ENCODE measurements at places on chromosomes 6 and 20.

GRCh38 chr6:28766426-28766825 is 157.4 kb downstream of the TRIM27 start:
- DNase-seq, result no peak

GRCh38 chr6:41077536-41077935 is 4.8 kb downstream of the NFYA start:
- DNase-seq, result no peak

DNA sequence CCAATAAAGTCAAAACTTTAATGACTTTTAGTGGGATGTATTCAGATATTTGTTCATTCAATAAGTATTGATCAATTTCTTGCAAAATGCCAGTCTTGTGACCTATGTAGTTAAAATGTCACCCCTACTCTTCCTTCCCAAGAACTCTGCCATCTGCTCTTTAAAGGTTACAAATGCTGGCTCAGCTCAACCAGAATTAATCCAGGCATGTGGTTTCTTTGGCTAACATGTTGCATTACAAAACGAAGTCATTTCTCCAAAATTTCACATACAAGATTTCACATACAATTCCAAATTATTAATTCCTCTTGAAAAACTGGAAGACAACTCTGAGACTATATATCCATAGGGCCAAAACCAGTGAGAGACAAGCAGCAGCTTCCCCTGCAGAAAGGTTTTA is 395.7 kb downstream of the PRKN start:
- DNase-seq, result no peak

DNA sequence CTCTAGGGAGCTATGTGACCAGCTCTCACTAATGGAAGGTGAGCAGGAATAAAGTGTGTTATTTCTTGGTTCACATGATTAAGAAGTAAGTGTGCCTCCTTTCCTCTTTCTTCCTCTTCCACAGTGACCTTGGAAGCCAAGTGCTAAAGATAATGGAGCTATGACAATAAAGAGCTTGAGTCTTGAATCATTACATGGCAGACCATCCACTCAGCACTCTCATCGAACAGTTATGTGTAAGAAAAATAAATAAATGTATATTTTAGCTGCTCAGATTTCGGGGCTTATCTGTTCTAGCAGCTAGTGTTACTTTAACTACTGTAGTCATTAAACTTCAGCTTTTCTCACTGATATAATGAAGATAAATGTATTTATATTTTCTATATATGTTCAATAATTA is 72.9 kb downstream of the HDGFL1 start:
- no peak for DNase-seq

GRCh38 chr20:58746620-58747019 is 54.0 kb downstream of the NPEPL1 start:
- DNase-seq, result no peak

DNA sequence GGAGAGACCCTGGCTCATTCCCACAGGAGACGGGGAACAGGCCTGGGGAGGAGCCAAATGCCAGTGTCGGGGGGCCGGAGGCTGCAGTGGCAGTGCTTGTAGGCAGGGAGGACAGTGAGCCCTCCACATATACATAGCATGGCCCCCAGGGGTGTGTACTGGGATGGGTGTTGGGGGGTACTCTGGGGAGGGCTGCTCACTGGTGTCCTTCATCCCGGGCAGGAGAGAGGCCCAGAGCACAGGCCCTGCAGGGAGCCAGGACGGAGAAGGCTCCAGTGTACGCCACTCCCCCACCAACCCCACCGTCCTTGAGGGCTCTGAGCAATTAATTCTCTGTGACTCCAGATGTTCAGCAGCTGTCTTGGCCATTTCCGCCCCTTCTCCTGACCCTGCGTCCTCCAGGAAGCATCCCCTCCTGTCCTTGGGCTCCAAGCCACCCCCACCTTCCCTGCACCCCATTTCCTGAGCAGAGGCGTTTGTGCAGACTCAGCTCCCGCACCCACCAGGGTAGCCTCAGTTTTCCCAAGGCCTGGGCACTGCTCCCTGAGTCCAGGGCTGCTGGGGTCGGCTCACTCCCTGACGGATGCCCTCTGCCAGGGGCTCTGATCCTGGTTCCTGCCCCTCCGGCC is 3.4 kb upstream of the ABHD16B start:
- DNase-seq, result no peak

DNA sequence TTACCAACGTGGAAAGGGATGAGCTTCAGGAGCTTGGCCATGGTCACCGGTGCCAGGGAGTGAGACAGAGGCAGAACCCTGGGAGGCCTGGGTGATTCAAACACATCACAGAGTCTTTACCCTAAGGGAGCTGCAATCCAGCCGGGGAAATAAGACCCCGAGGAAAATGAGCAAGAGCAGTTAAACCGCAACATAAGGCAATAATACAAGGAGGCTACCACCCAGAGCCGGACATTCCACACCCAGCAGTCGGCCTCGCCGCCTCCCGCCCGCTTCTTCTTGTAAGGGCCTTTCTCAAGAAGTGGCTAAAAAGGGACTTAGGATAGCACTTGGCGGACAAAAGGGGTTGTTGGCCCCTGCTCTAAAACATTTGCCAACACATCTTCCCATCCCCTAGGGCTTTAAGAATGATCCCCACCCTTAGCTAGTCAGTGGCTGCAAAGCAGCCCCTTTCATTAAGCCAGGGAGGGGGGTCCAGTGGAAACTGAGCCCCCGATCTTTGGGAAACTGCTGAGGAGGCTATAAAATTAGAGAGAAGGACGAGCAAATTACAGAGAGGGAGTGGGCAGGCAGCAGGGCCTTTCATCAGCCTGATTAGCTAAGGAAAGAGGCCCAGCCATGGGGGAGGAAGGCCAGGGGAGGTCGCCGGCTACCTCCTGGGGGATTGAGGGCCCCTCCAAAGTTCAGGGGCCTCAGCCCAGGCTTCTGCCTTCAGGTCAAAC is 34.3 kb downstream of the SNX5 start:
- no peak for DNase-seq
